Stimulated activated CD4-positive, alpha-beta T cell treated with anti-CD3 and anti-CD28 coated beads, Interleukin-15, amount 100 ng/mL, for 1 hour (primary cell): ENCODE measurements at places on chromosomes 4 and X.

DNA sequence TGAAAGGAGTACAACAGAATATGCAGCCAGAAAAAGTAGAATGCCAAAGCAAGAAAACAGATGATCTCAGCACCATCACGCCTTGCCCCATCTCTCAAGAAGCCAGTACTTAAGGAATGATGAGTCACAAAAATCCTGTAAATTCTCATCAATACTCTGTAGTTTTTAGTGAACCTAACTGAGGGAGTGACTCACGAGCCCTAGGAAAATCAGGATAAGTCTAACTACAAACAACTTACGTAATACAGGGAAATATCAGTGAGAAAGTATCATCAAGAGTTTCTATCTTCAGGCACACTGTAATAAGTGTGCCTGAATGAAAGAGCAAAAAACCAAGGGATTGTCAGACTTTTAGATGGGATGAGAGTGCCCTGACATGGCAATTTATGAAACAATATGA lies 644.4 kb downstream of the STPG2 start:
- no peak for DNase-seq

GRCh38 chrX:101813200-101813599 lies 118.6 kb downstream of the ZMAT1 start:
- DNase-seq, result no peak

DNA sequence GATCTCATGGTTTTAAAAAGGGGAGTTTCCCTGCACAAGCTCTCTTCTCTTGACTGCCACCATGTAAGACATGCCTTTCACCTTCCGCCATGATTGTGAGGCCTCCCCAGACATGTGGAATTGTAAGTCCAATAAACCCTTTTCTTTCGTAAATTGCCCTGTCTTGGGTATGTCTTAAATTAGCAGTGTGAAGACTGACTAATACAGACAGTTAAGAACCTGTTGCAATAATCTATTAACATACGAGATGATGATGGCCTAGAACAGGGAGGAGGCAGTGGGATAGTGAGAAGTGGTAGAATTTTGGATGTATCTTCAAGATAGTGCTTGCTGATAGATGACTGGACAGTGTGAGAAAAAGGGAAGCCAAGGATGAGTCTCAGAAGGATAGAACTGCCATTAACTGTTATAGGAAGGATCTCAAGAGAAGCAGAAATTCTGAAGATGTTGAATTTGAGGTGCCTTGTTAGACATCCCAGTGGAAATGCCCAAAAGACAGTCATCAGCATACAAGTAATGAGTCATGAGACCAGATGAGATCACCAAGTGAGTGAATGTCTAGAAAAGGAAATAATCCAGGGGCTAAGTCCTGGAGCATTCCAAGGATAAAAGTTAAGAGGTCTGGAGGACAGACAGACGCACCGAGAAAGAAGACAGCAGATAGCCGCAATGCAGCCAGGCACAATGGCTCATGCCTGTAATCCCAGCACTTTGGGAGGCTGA lies 38.8 kb upstream of the UGDH start:
- no peak for DNase-seq

- DNase-seq, result no peak
These were observed 63.0 kb upstream of the ZXDB start for GRCh38 chrX:57528670-57529255.

GRCh38 chr4:26160591-26160990 lies 160.2 kb upstream of the RBPJ start:
- DNase-seq, result no peak

DNA sequence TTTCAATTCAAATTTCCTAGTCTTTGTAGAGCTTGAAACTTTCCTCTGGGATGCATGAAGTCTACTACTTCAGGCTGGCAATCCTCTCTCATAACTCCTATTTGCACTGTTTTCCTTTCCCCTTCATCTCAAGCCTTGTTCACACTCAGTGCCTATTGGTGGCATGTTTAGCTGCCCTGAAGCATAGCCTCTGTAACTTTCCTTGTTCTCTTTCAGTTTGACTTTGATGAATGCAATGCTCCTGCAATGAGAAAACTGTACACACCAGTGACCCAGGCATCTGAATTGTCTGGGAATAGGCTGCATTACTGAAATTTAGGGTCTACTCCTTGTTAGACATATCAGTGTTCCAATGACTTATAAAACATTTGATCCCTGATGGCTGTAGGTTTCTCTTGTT lies 81.7 kb downstream of the ANK2 start:
- DNase-seq, result no peak

DNA sequence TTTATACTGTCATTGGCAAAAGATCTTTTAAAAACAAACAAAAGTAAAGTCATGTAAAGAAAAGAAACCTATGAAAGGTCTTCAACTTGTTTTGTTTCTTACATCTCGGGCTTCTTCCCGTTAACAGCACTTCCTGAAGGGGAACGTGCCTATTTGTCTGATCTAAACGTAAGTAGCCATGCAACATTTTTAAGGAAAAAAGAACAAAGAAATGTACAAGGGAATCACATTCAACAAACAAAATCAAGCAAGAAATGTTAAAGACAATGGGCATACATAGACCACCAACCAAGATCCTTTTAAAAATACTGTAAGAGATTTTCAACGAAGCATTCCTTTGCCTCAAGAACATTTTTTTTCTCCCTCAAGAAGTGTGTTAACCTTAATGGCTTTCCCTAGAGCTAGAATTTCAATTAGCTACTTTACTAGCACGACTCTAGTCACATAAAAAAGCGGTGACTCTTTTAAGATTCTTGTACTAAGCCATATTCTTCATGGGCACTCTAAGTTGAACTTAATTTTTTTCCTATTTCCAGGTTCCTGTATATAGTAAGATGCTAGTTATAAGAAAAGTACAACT lies 112.0 kb upstream of the TTC29 start:
- no peak for DNase-seq

DNA sequence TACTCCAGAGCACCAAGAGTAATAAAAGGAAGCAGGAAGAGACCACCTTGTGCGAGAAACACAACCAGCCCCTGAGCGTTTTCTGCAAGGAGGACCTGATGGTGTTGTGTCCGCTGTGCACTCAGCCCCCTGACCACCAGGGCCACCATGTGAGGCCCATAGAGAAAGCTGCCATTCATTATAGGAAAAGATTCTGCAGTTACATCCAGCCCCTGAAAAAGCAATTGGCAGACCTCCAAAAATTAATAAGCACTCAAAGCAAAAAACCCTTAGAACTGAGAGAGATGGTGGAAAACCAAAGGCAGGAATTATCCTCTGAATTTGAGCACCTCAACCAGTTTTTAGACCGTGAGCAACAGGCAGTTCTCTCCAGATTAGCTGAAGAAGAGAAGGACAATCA lies 5.7 kb downstream of the TRIM75 start:
- DNase-seq, result no peak

- no peak for DNase-seq
These were observed 2.3 kb upstream of the PPP2R3B start for GRCh38 chrX:389021-389441.

GRCh38 chr4:47642191-47642830 lies 157.2 kb downstream of the ATP10D start:
- no peak for DNase-seq

DNA sequence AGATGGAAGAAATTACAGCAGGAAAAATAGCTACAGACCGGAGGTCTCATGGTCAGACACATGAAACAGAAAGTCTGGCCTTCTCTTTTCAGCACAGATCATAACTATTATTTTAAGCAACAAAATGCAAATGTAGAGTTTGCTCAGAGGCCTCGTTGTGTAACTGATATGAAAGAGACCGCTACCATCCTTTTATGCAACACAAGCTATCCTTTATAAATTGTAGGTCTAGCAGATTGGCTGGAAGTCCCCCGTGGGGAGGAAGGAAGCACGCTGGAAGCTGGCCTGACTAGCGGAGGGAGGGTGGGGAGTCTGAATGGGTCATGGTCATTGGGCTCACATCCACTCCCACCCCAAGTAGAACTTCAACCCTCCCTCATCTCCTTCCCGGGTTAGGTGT lies 27.7 kb downstream of the DMP1 start:
- DNase-seq, result no peak

DNA sequence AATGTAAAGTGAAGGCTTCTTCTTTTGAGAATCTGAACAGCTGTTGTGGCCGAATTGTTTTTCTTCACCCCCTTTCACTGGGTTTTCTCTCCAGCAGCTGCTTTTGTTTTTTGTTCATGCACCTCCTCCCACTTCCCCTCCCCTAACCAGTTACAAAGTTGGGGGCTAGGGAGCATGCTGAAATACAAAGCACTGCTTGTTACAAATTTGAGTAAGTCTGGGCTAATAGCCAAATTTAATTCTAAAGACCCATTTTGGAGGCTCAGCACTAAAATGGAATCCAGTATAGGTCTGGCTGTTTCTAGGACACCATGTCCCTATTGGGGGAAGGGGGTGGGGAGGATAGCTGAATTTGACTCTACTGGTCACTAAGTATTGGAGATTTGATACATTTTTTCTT lies 89.2 kb upstream of the GPM6B start:
- no peak for DNase-seq

DNA sequence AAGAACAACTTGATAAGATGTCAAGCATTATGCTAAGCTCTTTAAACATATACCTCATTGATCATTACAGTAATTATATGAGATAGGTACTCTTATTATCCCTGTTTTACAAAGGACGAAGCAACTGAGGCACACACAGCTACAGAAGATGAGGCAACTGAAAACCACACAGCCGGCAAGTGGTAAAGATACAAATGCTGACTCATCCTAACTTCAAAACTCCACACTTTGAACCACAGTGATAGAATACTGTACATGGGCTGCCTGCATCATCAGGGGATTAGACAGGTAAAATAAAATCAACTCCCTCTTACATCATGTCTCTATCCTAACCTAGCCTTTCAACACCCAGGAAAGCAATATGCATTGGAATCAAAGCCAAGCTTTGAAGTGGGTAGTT lies 47.8 kb downstream of the LHFPL1 start:
- DNase-seq, result no peak

- no peak for DNase-seq
These were observed 81.6 kb upstream of the SH3RF1 start for GRCh38 chr4:169352360-169352759.

DNA sequence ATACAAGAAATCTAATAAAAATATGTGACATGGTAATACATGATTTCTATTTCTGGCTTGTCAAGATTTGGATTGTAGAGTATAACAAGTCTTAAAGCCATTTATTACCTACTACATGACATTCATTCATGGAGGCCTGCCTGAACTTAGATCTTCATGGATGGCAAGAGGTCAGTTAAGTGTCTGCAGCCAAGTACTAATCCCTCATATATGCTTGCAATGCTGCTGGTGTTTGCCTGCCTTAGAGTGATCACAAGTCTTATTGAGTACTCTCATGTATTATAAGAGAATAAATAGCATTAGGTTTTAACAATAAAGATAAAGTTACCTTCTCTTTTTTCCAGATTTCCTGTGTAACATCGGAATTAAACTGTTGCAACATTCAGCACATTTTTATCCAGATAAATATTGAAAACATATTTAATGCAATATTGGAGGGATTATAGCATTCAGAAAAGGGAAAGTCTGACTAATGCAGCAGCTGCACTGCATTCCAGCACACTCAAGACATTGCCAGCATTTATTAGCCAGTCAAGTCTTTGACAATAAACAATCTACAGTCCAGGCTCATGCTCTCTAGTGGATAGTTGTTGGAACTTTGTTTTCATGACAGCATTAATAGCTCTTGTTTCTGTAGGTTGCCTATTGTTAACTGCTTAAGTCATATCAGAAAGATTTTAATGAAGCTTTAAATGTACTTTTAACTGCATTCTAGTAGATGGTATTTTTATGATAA lies 737.1 kb downstream of the FAT4 start:
- no peak for DNase-seq

GRCh38 chrX:65572971-65573370 lies 38.4 kb upstream of the LAS1L start:
- no peak for DNase-seq

- no peak for DNase-seq
These were observed 33.0 kb downstream of the AFF1 start for GRCh38 chr4:86967798-86968197.

GRCh38 chr4:186666750-186667149 lies 56.9 kb downstream of the FAT1 start:
- no peak for DNase-seq

DNA sequence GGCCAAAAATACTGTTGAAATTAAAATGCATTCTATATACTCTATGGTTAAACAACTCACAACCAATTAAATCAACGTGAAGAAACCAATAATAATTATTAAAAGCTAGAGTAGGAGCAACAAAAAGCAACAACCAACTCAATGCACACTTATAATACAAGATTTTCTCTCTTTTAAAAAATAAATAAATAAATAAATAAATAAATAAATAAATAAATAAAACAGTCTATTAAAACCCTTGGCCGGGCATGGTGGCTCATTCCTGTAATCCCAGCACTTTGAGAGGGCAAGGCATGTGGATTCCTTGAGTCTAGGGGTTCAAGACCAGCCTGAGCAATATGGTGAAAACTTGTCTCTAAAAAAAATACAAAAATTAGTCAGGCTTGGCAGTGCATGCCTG lies 62.7 kb downstream of the ENOX2 start:
- no peak for DNase-seq
